ENCODE measurements at places on chromosomes 4 and X.
A peak's percentile ranks its signal among the peaks of the same experiment; 100 is the strongest.

- DNase-seq, result no peak
These were observed 636.0 kb upstream of the NDST4 start for GRCh38 chr4:115749404-115749803.

GRCh38 chrX:123087326-123087725 lies 96.8 kb upstream of the GRIA3 start:
- peak; percentile 38 for DNase-seq

DNA sequence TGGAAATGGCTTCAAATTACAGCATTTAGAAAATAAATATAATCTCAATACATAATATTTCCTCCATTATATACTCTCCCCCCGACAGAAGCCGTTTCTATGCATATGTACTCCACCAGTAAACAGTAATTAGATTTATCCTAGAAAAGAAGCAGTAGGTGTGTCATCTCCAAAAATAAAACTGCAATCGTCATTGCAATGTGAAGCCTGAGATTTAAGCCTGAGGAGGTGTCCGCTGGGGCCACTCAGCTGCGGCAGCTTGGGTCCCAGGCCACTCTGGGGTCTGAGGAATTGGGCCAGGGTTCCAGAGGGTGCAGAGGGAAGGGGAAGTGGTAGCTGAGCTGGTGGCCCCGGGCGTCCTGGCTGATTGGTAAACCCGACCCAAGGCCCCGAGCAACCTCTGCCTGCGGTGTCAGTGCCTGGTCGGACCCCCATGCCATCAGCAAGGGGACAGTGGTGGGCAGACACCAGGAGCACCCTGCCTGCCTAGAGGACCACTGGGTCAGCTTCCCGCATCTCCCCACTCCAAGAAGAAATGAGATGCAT lies 7.8 kb upstream of the MXD4 start:
- no peak for DNase-seq

GRCh38 chrX:38861489-38861888 lies 60.2 kb downstream of the MID1IP1 start:
- DNase-seq, result no peak

GRCh38 chr4:16627999-16628398 lies 270.4 kb downstream of the LDB2 start:
- no peak for DNase-seq

DNA sequence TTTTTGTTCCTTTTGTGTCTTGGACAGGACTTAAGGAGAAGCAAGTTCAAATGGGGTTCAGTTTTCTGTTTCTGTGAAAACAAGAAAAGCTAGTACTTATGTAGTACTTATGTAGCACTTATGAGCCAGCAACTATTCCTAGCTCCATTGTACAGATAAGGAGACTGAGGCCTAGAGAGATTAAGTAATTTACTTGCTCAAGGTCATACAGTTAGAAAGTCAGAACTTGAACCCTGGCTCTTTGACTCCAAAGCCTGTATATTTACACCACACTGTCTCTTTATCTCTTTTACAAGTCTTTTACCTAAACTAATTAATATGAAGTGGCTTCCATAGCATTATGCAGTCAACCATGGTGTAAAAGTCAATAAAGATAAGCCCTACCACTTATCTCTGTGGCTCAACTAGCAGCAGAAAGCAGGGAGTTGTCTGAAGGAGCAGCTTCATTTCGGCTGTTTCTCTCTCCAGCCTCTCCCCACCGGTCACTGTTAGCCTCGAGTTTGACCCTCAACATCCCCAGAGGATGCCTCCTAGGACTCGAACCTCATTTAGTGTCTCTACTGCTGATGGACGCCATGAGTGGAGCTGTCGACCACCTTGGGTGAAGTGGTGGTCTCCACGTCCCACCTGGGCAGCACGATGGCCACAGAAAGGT lies 209.9 kb downstream of the SHROOM3 start:
- no peak for DNase-seq

DNA sequence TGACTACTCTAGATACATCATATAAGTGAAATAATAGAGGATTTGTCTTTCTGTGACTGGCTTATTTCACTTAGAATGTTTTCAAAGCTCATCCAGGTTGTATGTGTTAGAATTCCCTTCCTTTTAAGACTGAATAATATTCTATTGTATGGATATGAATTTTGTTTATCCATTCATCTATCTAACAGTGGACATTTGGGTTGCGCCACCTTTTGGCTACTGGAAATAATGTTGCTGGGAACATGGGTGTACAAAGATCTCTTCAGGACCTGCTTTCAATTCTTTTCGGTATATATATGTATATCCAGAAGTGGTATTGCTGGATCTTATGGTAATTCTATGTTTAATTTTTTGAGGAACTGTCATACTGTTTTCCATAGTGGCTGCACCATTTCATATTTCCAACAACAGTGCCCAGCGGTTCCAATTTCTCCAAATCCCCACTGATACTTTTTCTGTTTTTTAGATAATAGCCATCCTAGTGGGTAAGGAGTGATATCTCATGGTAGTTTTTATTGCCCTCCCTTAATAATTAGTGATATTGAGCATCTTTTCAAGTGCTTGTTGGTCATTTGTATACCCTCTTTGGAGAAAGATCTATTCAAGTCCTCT lies 3.4 kb upstream of the SCD5 start:
- peak; percentile 37 for DNase-seq

- DNase-seq, result no peak
These were observed 79.2 kb upstream of the NHS start for GRCh38 chrX:17295791-17296190.

DNA sequence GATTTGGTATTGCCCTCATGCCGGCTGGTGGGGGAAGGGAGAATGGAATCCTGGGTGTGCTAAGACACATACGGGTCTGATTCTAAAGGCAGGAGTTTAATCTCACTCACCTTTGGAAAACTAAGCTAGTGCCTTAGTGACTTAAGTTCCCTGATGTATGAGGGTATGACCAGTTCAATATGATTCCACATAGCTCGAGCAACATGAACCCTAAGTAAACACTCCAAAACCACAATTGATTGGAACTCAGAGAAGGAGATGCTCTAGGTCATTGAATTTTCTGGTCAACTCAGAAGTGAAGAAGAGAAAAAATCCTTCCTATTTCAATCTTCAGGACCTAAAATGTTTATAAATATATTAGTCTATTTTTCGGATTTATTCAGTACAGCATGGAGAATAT lies 420.1 kb upstream of the INTU start:
- DNase-seq, result no peak

DNA sequence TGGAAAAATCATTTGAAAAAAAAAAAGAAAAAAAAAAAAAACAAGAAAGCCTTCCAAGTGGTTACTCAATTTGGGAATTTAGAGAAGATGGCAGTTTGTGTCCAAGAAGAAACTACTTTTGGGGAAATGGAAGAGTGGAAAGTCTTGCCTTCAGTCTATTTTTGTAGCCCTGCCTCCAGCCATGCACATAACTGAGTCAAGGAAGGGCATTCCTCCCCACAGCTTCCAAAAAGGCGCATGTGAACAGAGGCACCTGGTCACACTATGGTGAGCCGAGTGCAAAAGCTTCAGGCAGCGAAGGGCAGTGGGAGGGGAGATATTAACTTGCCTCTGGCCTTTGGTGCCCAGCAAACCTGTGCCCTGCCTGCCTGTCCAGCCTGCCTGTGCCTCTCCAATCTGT lies 163.7 kb downstream of the SMIM20 start:
- DNase-seq, result no peak

DNA sequence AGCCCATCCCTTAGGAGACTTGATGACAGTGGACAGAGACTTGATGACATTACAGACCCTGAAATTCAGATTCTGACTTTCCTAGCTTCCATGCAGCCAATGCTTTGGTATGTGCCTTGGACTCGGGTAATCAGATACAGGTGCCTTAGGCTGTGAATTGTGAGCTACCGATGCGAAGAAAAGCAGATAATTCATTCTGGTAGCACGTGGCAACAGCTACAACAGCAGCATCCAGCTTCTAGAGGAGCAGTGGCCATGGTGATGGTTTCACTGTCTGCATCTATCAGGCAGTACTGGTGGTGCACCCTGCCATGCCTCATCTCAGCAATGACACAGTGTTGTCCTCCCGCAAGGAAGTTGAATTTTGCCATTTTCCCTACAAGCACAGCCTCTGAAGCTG lies 126.9 kb upstream of the TAPT1 start:
- DNase-seq, result no peak

Measured in Calu3 (cell line).